ENCODE measurements at places on chromosomes 2 and 18.

GRCh38 chr2:218186355-218186766, 19.6 kb upstream of the CXCR1 start:
- peak; percentile 53 for DNase-seq

- no peak for DNase-seq
Measured at GRCh38 chr2:237967463-237967951, 693 bp downstream of the UBE2F start.

- DNase-seq = no peak
Measured at GRCh38 chr2:173432049-173432754, 77.5 kb downstream of the CDCA7 start.

DNA sequence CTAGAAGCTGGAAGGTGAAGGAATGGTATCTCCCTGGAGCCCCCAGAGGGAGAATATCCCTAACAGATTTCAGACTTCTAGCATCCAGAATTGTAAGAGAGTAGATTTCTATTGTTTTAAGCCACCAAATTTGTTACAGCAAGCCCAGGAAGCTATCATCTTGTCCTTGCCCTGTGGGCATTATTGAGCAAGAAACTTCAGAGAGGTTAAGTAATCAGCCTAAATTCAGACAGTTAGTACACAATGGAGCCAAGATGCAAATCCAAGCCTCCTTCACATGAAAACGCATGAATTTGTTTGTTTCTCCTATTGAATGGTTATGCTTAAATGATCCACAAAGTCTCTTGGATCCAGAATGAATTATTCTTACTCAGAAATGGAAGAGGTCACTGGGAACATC, 55.2 kb upstream of the TRIB2 start:
- DNase-seq = no peak

- no peak for DNase-seq
Measured at GRCh38 chr2:67320861-67321587, 76.1 kb upstream of the ETAA1 start.

- no peak for DNase-seq
Measured at GRCh38 chr2:70381821-70382220, 80.0 kb upstream of the FAM136A start.

GRCh38 chr2:8679827-8680731, 1.8 kb upstream of the ID2 start:
- no peak for DNase-seq

GRCh38 chr2:14867853-14868252, 235.3 kb downstream of the LRATD1 start:
- DNase-seq = no peak

DNA sequence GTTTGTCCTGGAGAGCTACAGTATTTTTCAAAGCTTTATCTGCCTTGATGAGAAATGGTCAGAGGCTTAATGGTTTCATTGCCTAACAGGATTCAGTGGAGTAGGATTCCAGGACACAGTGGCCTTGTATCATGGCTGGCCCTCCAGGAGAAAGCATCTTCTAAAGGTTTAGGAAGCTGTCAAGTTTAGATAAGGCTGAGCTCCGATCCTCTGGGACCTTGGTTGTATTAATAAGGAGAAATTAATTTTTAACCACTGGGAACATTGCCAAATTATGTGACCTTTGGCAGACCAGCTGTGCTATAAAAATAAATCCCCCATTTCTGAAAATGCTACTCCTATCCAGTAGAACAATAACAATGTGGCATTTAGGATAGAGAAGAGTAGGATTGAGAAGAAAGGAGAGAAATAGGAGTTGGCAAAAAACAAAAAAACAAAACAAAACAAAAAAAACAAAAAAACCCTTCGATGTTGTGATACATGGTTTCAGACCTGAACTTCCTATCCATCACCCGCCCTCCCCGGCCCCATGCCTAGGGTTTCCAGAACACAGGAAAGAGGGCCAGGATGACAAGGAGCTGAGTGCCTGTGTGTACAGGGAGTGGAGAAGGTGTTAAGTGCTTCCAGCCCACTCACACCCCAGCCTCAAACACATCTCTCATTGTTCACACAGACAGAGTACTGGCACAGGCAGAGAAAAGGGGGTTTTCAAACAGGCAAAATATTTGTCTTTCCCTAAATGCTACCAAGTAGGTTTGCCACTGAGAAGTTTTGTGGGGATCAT, 6.3 kb downstream of the NRP2 start:
- DNase-seq = no peak

GRCh38 chr18:32208023-32208422, 18.2 kb downstream of the MEP1B start:
- DNase-seq = no peak

DNA sequence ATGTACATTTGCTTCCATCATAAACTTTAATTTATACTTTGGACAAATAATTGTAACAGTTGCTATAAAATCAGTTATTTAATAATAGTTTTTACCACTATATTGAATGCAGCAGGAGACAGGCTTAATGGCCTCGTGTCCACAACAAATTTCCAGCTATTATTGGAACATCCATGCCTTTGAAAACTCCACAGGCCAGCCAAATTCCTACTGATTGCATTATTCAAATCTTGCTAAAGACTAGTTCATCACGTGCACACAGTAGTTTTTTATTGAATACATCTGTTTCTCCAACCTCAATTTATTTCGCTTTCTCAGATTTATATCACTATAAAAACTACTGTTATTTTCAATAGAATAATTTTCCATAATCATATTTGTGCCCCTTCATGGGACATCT, 18.4 kb upstream of the PTPRM start:
- DNase-seq = no peak

- DNase-seq = no peak
Measured at GRCh38 chr2:134550566-134551164, 168.1 kb downstream of the TMEM163 start.

DNA sequence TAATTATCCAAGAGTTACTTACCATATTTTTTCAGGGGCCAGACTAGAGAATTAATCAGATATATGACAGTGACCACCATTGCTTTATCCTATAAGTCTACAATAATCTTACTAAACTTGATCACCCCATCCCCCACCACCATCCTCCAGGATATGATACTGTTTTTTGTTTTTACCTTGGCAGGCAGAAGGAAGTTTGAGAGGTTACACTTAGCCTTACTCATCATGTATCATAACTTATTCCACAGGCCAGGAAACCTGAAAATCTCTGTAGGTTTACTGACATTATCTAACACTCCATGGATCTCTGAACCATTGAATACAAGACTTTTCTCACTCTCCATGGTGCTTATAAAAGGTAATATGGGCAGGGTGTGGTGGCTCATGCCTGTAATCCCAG, 602.7 kb downstream of the KCNJ3 start:
- no peak for DNase-seq

DNA sequence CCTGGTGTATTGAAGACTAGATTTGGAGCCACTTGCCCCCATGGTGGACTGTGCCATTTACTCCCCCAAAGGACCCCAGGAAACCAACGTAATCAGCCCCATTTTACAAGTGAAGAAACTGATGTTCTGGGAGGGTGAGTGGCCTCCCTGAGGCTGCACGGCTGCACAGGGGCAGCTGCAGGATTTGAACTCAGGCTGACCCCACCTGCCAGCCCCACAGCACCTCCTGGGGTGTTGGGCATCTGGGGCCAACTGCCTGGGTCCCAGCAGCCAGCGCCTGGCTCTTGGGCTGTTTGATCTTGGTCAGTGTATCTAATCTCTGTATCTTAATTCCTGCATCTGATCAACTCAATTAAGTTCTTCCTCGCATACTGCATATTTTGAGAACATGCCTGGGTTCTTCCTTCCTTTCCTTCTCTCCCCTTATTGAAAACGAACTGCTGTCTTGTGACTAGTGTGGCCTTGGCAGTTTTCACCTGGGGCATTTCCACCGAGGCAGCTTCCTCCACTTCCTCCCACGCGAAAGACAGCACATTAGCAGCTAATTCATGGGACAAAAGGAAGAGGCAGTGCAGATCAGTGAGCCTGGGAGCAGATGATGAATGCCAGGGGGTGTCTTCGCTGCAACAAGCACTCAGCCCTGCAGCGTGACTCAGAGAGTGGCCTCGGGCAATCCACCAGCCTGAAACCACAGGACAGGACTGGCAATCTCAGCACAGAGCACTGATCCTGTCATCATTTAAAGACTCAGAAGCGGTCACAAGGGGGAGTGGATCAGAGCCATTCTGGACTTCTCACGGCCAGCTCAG, 184.1 kb upstream of the RAB12 start:
- DNase-seq = no peak

DNA sequence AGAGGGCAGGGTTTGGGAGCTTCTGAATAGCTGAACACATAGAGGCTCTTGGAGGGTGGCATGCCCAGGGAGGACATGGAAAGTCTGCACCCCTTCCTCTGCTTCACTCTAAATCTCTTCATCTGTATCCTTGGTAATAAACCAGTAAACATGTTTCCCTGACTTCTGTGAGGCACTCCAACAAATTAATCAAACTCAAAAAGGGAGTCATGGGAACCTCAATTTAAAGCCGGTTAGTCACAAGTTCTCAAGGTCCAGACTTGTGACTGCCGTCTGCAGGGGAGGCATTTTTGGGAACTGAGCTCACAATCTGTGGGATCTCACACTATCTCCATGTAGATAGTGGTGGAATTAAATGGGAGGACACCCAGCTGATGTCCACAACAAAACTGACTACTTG, 33.1 kb upstream of the STON1 start:
- no peak for DNase-seq

DNA sequence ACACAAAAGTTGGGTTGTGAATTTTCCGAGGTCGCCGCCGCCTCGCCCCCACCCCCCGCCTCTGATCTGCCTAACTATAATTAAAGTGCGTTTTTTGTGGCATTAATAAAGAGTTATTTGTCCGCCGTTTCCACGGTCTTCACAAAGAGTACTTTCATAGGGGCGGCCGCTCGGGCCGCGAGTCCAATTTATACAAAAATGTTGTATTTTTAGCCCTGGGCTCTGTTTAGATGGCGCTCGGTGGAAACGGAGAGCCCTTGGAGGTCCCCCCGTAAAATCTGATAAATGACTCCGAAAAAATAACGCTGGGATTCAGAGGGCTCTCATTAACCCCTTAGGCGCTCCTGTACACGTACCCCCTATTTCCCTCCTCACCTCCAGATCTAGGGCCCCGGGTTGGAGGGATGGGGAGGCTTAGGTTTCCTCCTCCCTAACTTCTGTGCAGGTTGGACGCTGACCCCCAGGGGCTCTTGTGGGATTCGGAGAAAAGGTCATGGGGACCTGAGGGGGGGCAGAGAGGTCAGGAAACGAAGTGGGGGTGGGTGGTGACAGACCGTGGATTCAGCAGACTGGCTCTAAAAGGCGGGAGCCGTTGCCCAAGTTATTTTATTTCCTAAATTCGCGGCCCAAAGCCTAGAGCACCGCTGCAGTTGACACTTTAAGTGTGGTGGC, 1.9 kb downstream of the CYP26B1 start:
- no peak for DNase-seq

GRCh38 chr2:74860521-74860920, 26.6 kb downstream of the HK2 start:
- DNase-seq = no peak

- no peak for DNase-seq
Measured at GRCh38 chr2:170307555-170308351, 129.8 kb downstream of the MYO3B start.

DNA sequence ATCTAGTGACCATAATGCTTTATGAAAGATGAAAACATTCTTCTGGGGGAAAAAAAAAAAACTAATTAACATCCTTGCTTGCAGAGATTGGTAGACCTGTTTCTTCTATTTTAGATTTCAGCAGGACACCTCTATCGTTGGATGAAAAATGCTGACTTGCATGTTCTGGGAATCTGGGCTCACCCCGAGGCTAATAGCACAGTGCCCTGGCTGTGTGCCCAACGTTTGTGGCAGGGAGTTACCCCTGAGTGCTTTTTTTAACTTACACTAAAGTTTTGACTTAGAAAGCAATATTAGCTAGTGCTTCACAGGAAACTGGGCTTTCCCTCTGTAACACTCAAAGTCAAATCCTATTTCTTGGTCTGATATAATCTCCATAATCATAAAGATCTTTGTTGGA, 233.2 kb downstream of the SLC8A1 start:
- DNase-seq = no peak

DNA sequence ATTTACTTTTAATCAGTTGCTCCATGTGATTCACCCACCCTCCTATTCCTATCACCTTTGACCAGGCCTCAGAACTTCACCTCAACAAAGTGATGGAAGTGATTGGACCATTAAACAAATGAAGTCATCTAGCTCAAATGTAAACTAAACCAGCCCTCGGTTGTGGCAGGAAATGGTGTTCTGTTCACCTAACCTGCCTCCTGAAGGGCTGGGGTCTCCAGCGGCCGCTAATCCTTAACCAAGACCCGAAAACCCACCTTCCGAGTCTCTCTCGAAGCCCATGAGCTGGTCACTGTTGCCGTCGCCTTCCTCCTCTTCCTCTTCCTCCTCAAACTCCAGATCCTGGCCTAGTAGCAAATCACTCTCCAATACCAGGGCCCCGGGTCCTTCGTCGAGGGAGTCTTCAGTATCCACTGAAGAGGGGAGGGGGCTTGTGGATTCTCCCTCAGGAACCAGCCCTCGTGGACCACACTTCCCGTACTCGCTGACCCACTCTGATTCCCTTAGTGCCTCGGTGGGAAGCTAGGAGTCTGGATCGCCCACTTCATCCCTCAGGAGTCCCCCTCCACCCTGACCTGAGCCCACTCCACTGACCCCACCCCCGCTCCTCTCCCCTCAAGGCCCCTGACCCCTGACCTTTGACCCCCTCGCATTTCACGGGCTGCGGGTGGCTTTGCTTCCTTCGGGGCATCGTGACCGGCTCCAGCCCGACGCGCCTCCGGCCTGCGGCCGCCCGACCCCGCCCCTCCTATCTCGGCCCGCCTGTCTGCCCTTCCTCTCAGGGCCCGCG, 503 bp downstream of the ZNF513 start:
- DNase-seq = no peak

DNA sequence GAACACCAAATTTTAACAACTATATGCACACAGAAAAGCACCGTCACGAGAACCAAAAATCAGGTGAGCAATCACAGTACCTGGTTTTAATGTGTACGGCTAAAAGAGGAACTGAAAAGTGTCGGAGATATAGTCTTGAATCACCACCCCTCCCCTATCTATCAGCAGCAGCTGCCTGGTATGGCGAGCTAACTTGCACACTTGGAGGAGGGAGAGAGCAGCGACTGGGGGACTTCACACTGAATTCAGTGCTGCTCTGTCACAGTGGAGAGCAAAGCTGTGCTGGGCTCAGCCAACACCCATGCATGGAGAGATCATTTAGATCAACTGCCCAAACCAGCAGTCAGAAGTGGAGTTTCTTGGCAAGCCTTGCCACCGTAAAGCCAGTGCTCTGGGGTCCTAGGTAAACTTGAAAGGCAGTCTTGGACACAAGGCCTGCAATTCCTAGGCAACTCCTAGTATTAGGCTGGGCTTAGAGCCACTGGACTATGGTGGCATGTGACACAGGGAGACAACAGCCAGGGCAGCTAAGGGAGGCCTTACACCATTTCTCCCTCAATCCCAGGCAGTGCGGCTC, 89.2 kb upstream of the CD226 start:
- no peak for DNase-seq

- DNase-seq = no peak
Measured at GRCh38 chr2:49028101-49028500, 126.2 kb downstream of the FSHR start.

GRCh38 chr2:12577567-12578253, 139.0 kb upstream of the TRIB2 start:
- no peak for DNase-seq

Data from T-helper 17 cell (primary cell).